Right forelimb (tissue), 1 donor: ENCODE measurements at places on chromosomes 5 and 9.

DNA sequence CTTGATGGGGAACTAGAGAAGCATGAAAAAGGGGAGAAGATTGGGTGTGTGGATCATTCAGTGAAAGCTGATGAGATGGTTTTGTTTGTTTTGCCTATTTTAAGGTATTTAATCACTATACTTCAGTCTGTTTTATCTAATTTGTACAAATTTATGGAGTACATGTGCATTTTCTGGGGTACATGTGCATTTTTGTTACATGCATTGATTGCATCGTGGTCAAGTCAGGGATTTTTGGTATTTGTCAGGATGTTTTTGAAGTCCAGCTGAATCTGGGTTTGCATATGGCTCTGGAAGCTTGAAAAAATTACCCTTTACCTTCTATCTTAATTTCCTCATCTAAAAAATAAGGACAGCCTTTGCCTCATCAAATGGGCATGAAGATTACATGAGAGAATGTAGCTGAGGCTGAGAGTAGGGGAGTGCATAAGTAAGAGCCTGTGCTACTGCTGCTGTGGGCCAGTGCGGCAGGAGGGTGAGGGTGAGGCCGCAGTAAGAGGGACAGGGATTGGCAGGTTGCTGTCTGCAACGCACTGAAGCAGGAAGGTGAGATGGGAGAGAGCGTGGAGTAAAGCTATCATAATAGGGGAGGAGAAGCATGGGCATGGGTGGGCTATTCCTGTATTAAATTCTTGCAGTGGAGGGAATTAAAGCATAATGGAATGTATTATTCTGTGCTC is 139.8 kb downstream of the NPR3 start:
- DNase-seq, result no peak

- no peak for DNase-seq
Measured at GRCh38 chr9:132644251-132644650, 25.5 kb downstream of the DDX31 start.

DNA sequence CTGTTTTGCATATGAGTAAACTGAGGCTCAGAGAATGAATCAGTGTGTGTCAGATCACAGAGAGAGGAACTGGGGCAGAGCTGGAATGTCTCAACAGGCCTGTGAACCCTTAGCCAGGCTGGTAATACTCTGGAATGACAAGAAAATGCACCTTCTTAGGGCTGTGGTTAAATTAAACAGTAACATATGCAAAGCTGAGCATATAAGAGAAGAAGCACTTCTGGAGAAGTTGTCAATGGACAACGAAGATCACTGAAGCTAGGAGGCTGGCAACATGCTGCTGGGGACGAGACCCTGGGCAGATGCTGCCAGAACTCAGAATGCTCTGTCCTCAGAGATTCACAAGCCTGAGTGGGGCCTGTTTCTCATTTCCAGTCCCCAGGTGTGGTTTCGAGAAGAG is 64.6 kb upstream of the EPB41L4B start:
- DNase-seq, result no peak

GRCh38 chr9:33065157-33066076 is 11.1 kb downstream of the SMU1 start:
- DNase-seq, result no peak

DNA sequence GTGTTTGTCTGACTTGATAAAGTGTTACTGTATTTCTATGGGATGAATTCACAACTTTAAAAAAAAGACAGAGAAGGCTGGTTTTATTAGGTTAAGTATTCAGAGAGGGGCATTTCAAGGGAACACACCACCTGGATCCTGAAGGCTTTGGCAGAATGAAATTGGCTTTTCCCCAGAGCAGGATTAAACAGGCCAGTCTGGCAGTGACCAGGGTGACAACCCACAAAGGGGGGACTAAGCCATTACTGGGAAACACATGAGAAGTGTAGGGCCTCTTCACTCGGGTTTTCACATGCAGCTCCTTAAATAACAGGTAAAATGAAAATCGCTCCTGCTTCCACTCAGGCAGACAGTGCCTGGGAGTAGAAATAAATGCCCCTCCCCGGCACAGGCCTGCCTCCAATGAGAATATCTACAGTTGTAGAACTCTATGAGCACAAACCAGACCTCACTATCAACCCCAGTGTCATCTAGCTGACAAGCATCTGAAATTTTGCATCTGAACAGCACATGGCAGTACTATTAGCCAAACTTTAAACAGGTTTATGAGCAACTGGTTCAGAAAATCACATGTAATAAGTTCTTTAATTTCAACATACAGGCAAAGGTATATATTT is 85.8 kb downstream of the LHFPL2 start:
- no peak for DNase-seq
